Renal cortical epithelial cell (primary cell): ENCODE measurements at places on chromosomes 4 and X.

- DNase-seq, result no peak
Measured at GRCh38 chr4:77578145-77578544, 27.5 kb upstream of the CXCL13 start.

GRCh38 chr4:79923281-79923680 lies 149.7 kb downstream of the ANTXR2 start:
- DNase-seq, result no peak

- no peak for DNase-seq
Measured at GRCh38 chr4:153705743-153706468, 21.8 kb downstream of the TLR2 start.

DNA sequence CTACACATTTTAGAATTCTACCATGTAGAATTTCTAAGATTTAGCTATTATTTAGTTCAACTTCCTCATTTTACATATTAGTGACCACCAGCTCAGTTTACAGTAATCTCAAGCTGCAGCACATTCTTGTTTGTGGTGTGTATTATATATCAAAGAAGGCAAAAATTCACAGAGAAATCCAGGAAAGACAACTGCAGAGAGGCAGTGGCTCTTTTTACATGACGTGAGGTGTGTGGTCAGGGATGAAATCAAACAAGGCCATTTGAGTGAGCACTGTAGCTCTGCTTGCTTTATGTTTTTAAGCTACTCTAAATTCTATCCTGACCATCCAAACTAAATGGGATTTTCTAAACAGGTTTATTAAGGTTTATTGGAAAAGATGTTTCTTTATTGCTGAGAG lies 71.1 kb downstream of the COL25A1 start:
- DNase-seq, result no peak

DNA sequence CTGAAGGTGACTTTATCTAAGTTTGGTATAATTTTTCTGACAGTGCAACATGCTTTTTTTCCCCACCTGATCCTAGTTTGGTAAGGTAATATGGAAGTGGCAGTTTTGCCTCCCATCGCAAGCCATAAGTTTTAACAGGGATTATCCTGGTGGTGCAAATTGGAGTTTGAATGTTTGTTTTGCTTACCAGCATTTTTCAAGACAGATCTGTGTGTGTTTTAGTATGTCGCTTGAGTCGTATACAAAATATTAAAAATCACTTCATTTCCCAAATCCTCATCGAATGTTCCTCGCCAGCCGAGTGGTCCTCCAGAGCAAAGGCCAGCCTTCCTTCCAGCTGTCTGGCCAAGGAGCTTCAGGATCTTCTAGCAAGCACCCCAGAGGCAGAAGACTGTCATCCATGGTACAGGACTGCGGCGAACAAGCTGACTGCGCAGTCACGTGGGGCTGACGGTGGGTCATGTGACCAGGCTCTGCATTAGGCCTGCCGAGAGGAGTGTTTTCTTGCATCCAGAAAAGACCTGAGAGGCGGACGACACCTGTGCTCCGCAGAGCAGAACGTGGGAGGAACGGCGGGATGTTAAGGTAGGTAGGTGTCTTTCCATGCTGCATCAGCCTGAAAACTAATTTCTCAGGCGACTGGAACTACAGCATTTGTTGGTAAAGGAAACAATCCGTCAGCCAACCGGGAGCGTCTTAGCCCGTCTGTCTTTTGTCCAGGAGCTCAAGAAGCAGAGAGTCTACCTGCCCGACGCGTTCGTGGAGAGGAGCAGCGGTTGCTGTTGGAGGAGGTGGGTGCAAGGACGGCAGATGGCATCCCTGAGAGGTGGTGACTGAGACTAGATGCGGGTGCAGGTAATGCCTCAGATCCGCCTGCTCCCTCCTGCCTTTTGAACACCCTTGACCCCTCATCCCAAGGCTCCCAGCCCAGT lies at the start of gene GPRASP3:
GPRASP3 (plus strand) TSS at position 507 of the 932 bp plus-strand sequence. CDS start 28,253 bp downstream, outside the sequence.
- peak; percentile 49 for DNase-seq

DNA sequence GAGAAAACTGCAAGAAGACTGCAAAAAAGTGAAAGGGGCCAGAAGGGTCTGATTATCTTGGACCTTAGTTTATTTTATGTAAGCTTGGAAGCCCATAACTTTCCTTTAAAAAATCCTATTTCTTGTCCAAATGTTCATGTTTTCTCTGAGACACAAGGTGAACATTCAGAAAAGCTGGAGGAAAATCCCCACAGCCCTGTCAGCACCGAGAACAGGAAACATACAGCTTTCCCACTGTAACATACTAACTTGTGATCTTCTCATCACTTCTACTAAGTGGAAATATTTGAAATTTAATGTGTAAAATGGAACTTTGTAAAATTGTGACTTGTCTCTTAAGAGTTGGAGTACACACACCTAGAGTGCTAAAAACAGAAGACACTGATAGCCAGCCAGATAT lies 21.3 kb downstream of the GPR174 start:
- no peak for DNase-seq

DNA sequence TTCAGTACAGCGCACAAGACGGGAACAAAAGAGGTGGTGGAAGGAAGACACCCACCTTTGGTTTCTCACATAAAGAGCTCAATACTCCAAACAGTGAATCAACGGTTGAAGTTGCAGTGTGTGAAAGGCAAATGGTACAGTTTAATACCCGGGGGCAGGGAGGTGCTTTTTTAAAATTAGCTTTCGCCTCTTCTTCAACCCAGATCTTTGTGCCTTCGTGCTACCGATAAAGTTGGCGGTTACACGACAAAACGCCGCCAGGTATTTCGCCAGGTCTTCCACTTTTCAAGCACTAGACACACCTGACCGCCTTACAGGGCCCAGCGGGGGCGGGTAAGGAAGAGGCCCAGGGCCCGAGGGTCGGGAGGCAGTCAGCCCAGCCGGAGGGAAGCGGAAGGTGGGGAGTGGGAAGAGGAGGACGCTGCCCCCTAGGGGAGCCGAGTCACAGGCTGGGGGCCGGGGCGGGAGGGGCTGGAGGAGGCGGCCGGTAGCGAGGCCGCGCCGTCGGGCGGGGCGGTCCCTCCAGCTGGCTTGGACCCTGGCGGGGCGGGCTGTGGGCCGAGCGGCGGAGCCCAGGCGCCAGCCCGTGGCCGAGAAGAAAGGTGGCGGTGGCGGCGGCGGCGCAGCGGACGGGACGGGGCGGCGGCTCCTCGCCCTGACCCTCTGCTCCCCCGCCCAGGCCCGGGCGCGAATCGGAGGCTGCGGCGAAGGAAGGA lies 16.0 kb downstream of the UTP3 start:
- no peak for DNase-seq

GRCh38 chr4:40283968-40284367 lies 51.2 kb upstream of the CHRNA9 start:
- DNase-seq, result peak; percentile 95

DNA sequence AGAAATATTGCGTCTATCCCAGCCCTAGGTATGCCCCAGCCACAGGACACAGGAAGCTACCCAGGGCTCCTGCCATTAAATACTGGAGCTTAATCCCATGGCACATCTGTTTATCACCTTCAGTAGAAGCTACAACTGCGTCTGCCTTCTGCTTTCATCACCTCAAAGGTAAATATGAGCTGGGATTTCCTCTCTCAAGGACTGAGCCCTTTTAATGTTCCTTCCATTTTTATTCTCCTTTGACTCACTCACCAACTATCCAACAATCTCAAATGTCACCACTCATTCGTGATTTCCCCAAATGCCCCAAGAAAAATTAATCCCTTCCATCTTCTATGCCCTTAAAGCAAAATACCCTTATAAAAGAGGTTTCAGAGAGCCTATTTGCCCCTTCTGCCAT lies 1.8 kb upstream of the MID1 start:
- DNase-seq, result no peak

DNA sequence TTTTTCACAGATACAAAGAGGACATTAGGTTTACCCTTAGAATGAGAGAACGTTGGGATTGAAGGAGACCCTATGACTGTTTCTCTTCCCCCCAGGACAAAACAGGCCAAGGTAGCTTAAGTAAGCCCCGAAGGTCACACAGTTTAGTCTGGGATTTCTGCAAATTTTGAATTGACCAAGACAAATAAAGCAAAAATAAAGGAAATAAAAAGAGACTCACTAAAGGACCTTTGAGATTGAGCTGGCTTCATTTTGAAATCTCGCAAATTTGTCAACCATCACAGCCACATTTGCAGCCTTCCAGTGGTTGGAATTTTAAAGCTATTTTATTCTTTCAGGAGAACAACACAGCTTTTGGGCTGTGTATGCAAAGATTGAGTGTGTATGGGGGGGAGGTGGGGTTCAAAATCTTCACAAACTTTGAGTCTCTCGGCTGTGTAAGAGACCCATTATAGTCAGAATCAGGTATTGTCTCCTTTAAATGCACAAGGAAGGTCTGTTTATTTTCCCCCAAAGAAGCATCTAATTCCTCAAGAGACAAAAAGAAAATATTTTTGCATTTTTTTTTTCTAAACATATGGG lies 4.2 kb downstream of the TMSB4X start:
- DNase-seq, result no peak

GRCh38 chrX:129706400-129707072 lies 32.2 kb upstream of the XPNPEP2 start:
- peak; percentile 26 for DNase-seq
